Stimulated activated CD4-positive, alpha-beta T cell treated with anti-CD3 and anti-CD28 coated beads, Interleukin-1b, Interleukin-23, amount 100 ng/mL, for 1 hour (primary cell): ENCODE measurements at places on chromosomes 3 and 15.

GRCh38 chr3:151316267-151316991, at the start of gene GPR87:
TSS of gene GPR87 (minus strand) at chr3:151316820. CDS start at chr3:151300100, 16,720 bp downstream.
- no peak for DNase-seq

DNA sequence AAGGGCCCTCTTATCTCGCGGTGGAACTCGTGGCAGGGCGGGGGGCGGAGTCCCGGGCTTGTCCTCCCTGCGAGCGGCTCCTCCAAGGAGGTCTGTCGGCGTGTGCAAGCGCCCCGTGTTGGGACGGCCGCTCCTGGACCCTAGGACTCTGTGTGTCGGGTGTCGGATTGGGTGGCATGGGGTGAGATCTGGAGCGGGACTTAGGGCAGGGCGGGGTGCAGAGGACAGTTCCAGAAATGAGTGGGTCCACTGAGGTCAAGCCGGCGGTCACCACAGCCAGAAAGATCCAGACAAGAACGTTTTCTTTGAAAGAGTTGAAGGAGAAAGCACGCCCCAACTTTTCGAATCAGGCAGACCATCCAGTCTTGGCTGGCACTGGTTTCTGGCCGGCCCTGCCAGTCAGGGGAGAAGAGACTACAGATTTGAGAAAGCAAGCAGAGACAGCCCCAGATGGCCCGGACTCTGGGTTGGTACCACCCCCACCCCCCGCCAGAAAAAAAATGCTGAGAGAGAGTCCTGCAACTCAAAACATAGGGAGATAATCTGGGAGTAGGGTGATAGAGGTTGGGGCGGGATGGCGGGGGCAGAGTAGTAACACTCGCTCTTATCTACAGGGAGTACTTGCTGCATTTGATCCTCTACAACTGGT, 784 bp upstream of the CISH start:
- DNase-seq: no peak

DNA sequence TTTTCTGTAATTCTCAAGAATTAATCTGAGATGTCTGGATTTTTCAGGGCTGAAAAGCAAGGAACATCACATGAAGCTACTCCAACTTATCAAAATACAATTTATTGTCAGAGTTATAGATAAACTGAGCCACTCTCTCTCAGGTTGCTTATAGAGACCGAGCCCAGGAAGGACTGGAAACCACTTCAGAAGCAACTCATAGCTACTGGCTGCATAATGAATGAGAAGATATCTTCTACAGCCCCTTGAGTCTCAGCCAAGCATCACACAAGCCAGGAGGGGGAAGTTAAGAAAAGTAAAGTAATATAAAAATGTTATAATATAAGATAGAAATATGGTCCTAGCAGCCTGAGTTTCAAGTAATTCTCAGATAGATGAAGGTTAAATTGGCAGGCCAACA, 186.0 kb downstream of the TNIK start:
- no peak for DNase-seq

GRCh38 chr15:84772467-84772866, 24.1 kb downstream of the ZNF592 start:
- no peak for DNase-seq

DNA sequence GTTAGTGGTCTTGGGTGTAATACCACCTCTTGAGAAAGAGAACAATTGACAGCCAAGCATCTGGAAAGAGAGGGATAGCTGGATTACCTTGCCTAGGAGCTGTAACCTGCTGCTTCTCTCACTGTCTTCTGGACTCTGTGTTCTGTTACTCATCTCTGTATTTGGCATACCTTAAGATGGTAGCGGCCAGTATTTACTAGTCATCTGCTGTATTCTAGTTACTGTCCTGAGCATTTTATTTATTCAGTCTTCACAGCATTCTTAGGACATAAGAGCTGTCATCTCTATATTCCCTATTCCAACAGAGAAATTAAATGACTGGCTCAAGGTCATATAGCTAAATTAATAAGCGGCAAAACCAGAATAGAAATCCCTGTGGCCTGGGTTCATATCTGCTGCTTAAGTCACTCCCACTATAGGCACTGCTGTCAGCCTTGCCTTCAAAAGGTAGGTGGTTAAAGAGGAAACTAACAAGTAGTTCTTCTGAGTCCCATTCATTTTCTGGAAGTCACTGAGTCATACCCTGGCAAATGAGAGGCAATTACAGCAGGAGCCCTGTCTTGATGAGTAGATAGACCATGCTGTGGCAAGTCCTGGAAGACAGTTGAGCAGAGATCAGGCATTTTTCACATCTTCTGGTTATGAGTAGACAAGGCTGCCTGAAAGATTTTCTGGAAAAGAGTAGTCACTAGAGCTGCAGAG, 68.2 kb downstream of the RAB7A start:
- no peak for DNase-seq

DNA sequence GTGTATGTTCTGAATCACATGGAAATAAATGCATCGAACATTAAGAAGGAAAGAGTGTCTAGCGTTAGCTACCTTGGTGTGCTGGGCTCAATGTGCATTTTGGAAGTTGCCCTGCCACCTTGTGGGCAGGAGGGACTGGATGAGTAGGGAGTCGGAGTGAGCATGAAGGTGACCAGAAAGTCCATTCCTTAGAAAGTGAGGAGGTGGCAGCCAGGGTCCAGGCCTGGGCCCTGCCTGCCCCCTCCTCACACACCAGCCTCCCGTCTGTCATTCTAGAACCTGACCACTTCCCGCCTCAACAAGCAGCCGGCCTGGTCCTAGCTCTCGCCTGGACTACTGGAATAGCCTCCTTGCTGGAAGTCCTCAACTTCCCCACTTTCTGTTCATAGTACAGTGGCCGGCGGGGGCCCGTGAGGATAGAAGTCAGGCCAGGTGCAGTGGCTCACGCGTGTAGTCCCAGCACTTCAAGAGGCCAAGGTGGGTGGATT, 10.2 kb upstream of the GATA2 start:
- no peak for DNase-seq

DNA sequence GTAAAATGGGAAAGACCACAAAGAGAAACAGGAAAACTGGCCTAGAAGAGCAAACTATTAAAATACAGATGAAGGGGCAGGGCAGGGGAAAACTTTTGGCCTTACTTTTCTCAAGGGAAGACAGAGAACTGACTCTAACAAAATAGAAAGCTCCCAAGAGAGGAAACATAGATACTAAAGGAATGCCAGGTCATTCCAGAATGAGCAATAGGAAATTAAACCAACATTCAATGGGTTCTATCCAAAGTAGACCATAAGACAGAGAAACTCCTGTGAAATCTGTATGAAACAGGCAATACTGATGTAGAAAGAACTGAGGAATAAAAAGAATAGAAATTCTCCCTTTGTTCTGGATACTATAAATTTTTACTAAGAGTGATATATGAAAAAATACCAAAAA, 491.8 kb downstream of the MECOM start:
- DNase-seq: no peak

GRCh38 chr3:111506435-111506834, 35.6 kb upstream of the CD96 start:
- DNase-seq: no peak

DNA sequence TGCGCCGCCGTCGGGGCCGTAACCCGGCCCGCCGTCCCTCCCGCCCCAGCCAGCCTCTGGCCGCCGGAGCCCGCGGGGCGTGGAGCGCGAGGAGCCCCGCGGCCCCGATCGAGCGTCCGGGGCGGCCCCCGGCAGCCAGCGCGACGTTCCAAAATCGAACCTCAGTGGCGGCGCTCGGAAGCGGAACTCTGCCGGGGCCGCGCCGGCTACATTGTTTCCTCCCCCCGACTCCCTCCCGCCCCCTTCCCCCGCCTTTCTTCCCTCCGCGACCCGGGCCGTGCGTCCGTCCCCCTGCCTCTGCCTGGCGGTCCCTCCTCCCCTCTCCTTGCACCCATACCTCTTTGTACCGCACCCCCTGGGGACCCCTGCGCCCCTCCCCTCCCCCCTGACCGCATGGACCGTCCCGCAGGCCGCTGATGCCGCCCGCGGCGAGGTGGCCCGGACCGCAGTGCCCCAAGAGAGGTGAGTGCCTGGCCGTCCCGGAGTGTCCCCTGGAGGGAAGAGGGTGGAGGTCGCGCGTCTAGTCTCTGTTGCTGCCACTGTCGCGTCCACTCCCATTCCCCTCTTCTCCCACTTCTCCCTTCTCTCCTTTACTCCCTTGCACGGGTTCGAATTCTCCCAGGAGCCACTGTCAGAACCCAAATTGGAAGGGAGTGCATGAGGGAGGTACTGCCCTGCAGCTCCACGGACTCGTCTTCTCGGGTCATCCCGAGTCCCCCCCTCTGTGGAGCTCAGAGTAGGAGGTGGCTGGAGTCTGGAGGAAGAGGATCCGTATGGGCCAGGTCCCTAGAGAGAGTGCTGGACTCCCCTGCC, 585 bp downstream of the CSK start:
- no peak for DNase-seq

DNA sequence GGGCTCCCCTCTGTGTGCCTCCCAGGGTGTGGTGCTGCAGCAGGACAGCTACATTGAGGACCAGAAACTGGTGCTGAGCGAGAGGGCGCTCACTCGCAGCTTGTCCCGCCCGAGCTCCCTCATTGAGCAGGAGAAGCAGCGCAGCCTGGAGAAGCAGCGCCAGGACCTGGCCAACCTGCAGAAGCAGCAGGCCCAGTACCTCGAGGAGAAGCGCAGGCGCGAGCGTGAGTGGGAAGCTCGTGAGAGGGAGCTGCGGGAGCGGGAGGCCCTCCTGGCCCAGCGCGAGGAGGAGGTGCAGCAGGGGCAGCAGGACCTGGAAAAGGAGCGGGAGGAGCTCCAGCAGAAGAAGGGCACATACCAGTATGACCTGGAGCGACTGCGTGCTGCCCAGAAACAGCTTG, 53.7 kb downstream of the KLHL25 start:
- DNase-seq: no peak

GRCh38 chr3:133706033-133706432, 40.2 kb upstream of the TF start:
- DNase-seq: no peak

- no peak for DNase-seq
Observed at GRCh38 chr15:61175024-61175423, 54.1 kb downstream of the RORA start.

GRCh38 chr3:179421500-179421899, 29.8 kb downstream of the GNB4 start:
- DNase-seq: no peak

DNA sequence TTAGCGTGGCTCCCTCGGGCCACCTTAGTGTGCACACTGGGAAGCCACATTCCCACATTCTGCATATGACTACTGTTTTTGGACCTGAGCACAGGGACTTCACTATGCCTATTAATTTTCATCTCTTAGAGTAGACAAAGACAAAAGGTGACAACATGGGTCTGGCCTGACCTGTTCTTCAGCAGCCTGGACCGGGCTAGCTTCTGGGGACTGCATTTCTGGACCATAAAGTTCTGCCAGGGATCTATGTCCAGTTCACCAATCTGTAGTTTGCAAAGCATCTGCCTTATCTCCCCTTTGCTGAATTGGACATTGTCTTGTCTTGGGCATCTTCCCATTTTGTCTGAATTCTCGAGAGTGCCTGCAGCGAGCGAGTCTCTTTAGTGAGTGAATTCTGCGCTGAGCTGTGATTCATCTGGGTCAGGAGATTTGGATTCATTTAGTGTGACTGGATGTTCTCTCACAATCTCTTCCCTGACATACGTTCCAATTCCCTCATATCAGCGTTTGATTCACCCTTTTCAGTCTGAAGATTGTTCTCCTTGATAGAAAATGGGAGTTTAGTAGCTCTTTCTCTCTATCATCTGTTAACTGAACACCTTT, 112.2 kb upstream of the PLXNA1 start:
- no peak for DNase-seq

GRCh38 chr15:25862071-25862471, 1.1 kb downstream of the ATP10A start:
- DNase-seq: no peak

GRCh38 chr3:31925271-31925630, 55.8 kb downstream of the OSBPL10 start:
- DNase-seq: no peak

DNA sequence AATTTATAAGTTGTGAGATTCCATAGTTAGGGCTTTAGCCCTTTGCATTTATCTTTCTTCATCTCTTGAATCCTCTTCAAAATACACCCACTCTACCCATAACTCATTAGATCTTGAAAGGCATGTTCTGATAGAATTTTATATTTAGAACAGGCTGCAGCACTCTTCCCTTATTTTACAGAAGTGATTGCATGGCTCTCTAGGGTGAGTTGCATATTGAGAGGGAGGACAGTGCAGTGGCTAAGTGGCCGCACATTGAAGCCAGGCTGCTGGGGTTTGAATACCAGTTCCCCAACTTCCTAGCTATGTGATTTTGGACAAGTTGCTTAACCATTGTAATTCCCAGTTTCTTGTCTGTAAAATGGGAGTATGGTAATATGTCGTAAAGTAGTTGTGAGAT, 2.5 kb downstream of the CD86 start:
- no peak for DNase-seq

GRCh38 chr3:2937592-2937991, 172.6 kb downstream of the IL5RA start:
- DNase-seq: no peak

DNA sequence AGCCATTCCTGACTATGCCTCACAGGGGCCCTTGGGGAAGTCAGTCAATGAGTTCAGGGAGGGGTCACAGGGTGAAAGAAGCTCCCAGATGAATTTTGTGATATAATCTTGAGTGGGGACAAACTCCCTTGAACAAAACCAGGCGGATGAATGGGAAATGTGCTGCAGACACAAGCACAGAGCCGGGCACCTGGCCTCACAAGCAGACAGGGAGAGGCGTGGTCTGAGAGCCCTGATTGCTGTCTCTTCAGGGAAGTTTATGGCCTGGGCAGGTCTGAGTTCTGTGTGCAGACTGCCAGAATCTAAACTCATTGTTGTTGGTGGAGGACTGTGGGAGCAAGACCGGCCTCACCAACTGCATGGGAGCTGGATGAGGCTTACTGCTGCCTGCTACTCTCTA, 591.8 kb downstream of the EPHA3 start:
- DNase-seq: no peak

- no peak for DNase-seq
Observed at GRCh38 chr15:52382647-52383046, 87.0 kb upstream of the MYO5C start.

DNA sequence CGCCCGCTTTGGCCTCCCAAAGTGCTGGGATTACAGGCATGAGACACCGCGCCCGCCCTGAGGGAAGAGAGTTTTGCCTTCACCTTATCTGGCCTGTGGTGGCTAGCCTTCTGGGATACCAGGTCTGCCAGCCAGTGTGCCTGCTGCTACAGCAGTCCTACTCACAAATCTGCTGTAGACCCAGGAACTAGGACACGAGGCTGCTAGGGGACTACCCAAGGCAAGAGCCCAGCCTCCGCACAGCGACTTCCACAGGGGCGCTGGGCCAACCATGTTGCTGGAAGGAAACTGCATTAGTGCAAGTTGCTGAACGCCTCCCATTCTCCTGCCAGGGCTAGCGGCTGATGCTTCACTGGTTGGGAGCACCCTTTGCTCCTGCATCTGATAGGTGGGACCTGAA, 53.7 kb downstream of the DHX30 start:
- DNase-seq: no peak

DNA sequence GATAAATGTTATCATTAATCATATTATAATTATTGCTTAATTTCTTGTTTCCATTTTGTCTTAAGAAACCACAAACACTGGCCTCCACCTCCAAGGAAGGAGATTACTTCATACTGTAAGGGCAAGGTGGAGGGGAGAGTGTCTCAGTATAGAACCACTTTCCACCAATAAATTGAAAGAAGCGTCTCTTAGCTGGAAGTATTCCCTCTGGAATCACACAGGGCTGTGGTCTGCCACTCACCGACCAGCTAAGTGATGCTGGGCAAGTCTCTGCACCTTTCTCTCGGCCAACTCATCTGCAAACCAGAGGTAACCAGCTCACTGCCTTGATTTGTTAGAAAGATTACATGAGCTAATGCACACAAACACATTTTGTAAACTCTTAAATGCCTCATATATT, 63.1 kb downstream of the EIF4E3 start:
- DNase-seq: no peak

- no peak for DNase-seq
Observed at GRCh38 chr15:95129574-95129973, 898.2 kb downstream of the MCTP2 start.
